T-helper 2 cell (primary cell): ENCODE measurements at places on chromosomes 13 and 19.

DNA sequence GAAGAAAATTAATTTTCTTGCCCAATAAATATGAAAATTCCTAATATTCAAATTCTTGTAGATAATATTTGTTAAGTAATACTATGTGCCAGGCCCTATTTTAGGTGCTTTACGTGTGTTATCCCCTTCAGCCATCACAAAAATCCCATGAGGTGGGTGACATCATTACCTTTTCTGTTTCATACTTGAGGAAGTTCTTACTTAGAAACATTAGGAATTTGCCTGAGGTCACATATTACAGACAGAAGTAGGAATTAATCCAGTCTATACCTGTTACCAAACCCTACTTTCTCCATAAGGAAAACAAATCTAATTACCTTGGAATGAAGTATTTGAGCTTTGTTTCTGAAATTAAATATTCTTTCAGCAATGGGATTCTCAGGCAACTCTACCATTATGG is 336.1 kb downstream of the GPC6 start:
- no peak for DNase-seq

- DNase-seq = no peak
Observed at GRCh38 chr19:45637890-45638667, 1.1 kb downstream of the EML2 start.

- no peak for DNase-seq
Observed at GRCh38 chr13:99311137-99311536, 3.9 kb upstream of the GPR183 start.

GRCh38 chr13:38766799-38767198 is 79.9 kb downstream of the FREM2 start:
- no peak for DNase-seq

DNA sequence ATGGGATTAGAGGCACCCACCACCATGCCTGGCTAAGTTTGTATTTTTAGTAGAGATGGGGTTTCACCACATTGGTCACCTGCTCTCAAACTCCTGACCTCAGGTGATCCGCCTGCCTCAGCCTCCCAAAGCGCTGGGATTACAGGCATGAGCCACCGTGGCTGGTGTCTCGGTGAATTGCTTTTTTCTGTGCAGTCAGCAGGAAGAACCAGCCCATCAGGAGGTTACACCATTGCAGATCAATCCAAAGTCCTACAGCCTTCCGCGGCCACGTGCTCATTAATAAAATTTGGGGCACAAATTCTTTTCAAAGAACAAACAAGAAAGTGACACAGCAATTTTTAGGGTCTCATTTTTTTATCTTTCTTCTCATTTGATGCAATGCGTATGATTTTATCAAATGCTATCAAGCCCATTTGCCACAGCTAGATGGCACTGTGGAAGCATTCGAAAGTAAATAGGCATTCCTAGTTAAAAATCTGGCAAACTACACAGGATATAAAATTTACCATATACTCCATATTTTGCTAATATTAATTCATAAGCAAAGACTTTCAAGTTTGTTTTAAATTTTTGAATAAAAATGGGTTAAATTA is 54.4 kb upstream of the ZNF835 start:
- no peak for DNase-seq

DNA sequence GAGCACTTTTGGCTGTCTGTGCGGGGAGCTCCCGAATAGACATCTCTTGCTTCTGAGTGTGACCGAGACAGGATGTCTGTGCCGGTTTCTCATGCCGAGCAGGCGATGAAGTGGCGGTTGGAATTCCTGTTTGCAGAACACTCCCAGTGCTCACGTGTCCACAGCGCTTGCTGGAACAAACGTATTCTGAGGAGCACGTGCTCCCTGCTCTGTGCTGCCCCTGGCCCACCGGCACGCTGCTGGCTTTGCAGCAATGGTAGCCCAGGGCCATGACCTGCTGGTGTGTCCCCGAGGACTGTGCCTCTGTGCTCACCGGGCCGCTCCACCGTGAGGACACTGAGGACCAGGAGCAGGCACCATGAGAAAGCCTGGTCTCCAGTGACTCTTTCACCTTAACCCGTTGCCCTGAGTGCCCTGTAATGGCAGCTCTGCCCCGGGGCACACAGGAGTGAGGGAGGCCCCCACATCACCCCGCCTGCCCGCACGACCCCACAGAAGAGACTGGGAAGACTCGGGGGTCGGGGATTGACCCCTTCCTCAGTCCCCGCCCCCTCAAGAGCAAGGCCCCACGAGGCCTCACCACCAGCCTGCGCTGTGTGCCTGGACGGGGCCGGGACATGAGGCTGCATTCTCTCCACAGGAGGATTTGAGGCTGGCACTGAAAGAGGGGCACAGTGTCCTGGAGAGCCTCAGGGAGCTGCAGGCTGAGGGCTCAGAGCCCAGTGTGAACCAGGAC is 40.0 kb upstream of the F7 start:
- no peak for DNase-seq
